SHP77 treated with DMSO at 0.1 percent for 48 hours (cell line): ENCODE measurements at places on chromosomes 4 and X.
A peak's percentile ranks its signal among the peaks of the same experiment; 100 is the strongest.

DNA sequence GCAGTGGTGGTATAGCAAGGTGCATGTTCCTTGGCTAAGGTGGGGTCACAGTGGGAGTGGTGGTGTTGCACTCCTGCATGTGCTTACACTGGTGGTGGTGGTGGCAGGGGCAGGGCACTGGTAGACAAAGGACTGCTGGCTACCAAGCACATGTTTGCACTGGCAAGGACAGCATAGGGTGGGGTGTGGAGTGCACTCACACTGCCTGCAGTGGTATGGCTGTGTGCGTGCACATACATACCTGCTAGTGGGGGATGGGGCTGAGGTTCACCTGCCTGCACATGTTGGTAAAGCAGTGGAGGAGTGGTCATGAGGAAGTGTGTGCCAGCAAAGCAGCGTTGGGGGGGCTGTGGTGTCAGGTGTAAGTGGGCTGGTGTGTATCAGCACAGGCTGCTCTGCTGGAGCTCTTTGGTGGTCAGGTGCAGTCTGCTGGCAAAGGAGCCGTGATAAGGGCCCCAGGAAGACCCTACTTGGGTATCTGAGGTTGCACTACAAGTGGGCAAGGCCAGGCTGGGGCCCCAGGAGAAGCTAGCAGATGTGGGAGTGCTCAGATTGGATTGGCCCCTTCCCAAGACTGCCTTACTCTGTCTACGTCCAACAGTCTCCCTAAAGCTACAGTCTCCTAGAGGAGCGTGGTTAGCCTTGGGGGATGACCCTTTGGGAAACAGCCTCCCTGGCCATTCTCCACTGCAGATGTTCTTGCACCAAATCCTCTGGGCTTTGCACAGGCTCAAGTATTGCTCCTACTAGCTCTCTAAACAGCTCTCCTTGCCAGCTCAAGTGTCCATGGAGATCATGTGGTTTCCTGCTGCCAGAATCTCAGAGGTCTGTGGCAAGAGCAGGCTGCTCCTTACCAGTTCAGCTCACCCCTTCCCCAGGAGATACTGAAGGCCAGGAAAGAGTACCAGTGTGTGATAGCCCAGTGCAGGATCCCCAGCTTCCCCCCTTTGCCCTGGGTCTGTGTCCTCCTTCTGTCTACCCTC is 486.3 kb upstream of the PABPC4L start:
- DNase-seq, result no peak

- DNase-seq, result no peak
Observed at GRCh38 chr4:26015133-26015651, 101.2 kb downstream of the SMIM20 start.

- DNase-seq, result no peak
Observed at GRCh38 chr4:77092975-77093374, 17.2 kb upstream of the CCNI start.

- no peak for DNase-seq
Observed at GRCh38 chr4:126630230-126630629, 1002.5 kb upstream of the INTU start.

GRCh38 chr4:167622481-167623240 is 388.4 kb upstream of the SPOCK3 start:
- peak; percentile 20 for DNase-seq

- DNase-seq, result no peak
Observed at GRCh38 chr4:16492872-16493271, 266.6 kb upstream of the TAPT1 start.

- no peak for DNase-seq
Observed at GRCh38 chr4:52641854-52642563, 17.1 kb downstream of the USP46 start.
